ENCODE measurements at places on chromosomes 16 and 17. TPM values are rescaled to one million over a fixed set of nuclear protein-coding genes. Genes with fewer than 3 reads are reported as not detected.

Gene SYCE1L
- 0.09 TPM for total RNA-seq

DNA sequence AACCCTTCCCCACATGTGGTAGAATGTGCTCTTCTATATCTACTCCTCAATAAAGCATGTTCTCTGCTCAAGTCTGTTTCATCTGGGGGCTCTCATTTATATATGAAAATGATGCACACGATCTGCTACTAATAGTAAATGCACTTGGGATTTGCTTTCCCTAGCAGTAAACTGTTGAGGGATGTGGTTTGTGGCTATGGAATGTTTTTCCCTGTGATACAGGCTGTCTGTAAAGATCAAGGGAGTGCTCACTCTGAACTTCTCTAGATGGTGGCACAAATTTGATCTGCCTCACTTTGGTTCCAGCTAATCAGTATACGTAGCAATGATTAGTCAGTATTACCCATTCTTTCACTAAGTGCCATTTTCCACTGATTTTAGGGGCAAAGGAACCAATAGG is 18.8 kb downstream of the TAC4 start:
- no peak for DNase-seq

DNA sequence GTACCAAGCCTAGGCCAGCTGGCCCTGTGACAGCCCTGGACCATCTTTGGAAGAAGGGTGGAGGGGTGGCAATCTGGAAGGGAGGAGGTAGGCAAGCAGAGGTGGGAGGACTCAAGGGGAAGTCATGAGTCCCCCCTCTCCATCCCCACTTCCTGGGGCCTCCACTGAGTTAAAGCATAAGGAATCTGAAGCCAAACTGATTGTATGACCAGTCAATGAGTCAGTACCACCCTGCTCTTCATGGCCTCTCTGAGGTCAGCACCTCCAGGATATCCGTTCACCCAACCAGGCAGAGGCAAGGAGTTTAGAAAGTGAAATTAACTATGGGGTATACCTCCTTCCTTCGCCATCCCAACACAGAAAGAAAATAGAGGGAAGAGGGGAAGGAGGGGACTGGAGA is 272.7 kb downstream of the SOX9 start:
- peak; percentile 62 for DNase-seq

- DNase-seq = no peak
Measured at GRCh38 chr17:58328195-58329034, at the start of gene TSPOAP1. Gene TSPOAP1 (minus strand): TSS chr17:58328795. CDS start chr17:58327920, 875 bp downstream.

GRCh38 chr17:7825206-7825990 is 8.6 kb upstream of the KDM6B start:
- DNase-seq = peak; percentile 79

DNA sequence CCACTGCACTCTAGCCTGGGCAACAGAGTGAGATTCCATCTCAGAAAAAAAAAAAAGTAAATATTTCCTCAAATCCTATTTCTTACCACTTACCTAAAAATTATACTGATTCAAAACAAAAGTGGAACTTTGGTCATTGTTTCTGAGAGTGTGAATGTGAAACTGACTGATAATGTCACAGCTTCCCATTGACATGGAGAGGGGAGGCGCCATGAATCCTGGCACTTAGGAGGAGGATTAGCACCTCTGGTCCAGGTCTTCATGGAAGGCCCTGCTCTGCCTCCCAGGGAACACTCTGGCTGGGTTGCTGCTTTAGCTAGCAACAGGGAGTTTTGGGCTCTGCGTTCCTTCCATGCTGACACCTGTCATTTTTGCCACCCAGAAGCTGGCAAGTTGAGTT is 154.3 kb upstream of the SALL1 start:
- no peak for DNase-seq

DNA sequence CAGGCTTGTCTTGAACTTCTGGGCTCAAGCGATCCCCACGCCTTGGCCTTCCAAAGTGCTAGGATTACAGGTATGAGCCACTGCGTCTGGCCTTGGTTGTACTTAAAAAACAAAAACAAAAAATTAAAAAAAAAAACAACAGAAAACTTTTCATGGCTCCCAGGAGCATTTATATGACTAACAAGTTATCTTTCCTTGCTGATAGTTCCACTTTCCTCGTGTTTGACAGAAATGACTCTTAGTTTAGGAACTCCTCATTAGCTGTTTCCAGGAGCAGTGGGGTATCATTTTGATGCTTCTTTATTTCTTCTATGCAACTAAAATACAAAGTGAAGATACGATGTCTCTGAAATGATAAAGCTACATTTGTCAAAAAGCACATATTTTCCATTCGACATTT is 165.4 kb downstream of the PRKCA start:
- peak; percentile 56 for DNase-seq

Gene MYO19
- 43.3 TPM for total RNA-seq

Gene LHX1
- total RNA-seq = 0.49 TPM
